Cardiac muscle cell (in vitro differentiated cells and primary cell): ENCODE measurements at places on chromosomes 6 and 20.

- no peaks in the 10 kb centered on the region for H3K36me3 ChIP-seq
- H3K4me3 ChIP-seq, result no peak overlapping the region
- H3K27ac ChIP-seq, result no peak overlapping the region
- no peaks in the 10 kb centered on the region for H3K27me3 ChIP-seq
- H3K4me1 ChIP-seq, result peaks cover 7% of the 10 kb centered on the region
Measured at GRCh38 chr6:139650941-139651340, 276.5 kb upstream of the CITED2 start.

DNA sequence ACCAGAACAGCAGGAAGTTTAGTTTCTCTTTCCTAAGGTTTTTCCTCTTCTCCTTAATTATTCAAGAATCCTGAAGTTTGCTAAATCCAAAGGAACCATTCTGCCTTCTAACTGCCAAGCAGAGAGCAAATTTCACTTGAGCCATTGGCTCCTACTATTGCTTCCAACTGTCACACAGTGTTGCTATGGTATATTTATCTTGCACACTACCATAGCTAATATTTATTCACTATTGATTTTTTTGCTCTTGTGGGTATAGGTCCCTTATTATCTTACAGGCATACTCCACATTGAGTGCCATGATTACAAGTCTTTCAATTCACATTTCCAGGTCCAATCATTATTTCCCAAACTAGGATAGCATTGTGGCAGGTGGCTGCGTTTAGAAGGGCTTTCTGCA lies 266.7 kb upstream of the FLRT3 start:
- no peaks in the 10 kb centered on the region for H3K36me3 ChIP-seq
- DNase-seq, result no peak
- H3K4me1 ChIP-seq, result no peaks in the 10 kb centered on the region

GRCh38 chr6:31359581-31359980 lies 2.6 kb upstream of the HLA-B start:
- H3K36me3 ChIP-seq, result no peaks in the 10 kb centered on the region
- no peak for DNase-seq
- peaks cover 77% of the 10 kb centered on the region for H3K27me3 ChIP-seq
- H3K4me1 ChIP-seq, result no peaks in the 10 kb centered on the region
- H3K27ac ChIP-seq, result no peak overlapping the region

DNA sequence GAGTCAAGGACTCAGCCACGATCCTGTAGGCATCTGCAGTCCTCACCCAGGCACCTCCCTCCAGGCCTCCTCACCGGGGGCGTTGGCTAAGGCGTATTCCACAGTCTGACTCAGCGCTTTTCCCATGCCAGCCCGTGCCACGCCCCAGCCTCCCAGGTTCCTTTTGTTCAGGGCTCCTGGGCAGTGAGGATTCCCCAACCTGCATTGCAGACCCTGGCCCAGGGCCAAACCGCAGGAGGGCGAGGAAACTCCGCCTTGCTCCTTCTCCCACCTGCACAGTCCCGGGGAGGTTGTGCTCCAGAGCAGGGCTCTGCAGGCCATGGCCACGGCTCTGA lies 202.8 kb upstream of the CST7 start:
- H3K4me1 ChIP-seq, result peaks cover 8% of the 10 kb centered on the region
- H3K27me3 ChIP-seq, result no peaks in the 10 kb centered on the region
- no peaks in the 10 kb centered on the region for H3K36me3 ChIP-seq
- DNase-seq, result no peak
- no peak overlapping the region for H3K27ac ChIP-seq

GRCh38 chr6:159823953-159824352 lies 23.9 kb downstream of the PNLDC1 start:
- no peak for DNase-seq
- H3K4me1 ChIP-seq, result no peaks in the 10 kb centered on the region
- H3K36me3 ChIP-seq, result no peaks in the 10 kb centered on the region
- no peak overlapping the region for H3K4me3 ChIP-seq
- no peak overlapping the region for H3K27ac ChIP-seq

GRCh38 chr6:15949982-15950381 lies 178.9 kb upstream of the MYLIP start:
- H3K4me3 ChIP-seq, result no peak overlapping the region

GRCh38 chr20:49285233-49285668 lies 7.4 kb upstream of the ZNFX1 start:
- H3K4me3 ChIP-seq, result no peak overlapping the region
- DNase-seq, result no peak
- no peak overlapping the region for H3K27ac ChIP-seq
- peaks cover 90% of the 10 kb centered on the region for H3K36me3 ChIP-seq

GRCh38 chr6:22036275-22036674 lies 260.6 kb downstream of the PRL start:
- no peak overlapping the region for H3K4me3 ChIP-seq
- H3K4me1 ChIP-seq, result peaks cover 16% of the 10 kb centered on the region
- H3K27me3 ChIP-seq, result no peaks in the 10 kb centered on the region
- H3K27ac ChIP-seq, result peak overlapping the region; percentile 62
- peak; percentile 6 for DNase-seq
- no peaks in the 10 kb centered on the region for H3K36me3 ChIP-seq

DNA sequence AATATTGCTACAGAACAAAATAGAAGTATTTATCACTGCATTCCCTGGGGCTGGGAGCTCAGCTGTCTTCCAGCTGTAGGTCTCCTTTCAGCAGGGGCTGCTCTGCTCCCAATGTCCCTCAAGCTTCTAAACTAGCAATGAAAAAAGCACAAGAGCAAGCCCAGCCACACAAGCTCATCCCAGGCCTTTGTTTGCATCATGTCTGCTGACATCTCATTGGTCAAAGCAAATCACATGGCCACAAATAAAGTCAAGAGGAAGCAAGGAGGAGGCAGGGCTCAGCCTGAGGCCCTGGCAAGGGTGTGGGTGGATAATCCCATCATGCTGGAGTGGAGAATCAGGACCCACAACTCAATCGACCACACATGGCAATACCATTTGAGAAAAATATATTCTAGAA lies 2.2 kb upstream of the BFSP1 start:
- peaks cover 10% of the 10 kb centered on the region for H3K4me1 ChIP-seq
- H3K4me3 ChIP-seq, result no peak overlapping the region
- peak; percentile 69 for DNase-seq
- H3K27ac ChIP-seq, result no peak overlapping the region
- no peaks in the 10 kb centered on the region for H3K36me3 ChIP-seq
- no peaks in the 10 kb centered on the region for H3K27me3 ChIP-seq
